ENCODE measurements at places on chromosomes 2 and 18. TPM values are rescaled to one million over a fixed set of nuclear protein-coding genes. Genes with fewer than 3 reads are reported as not detected.
A peak's percentile ranks its signal among the peaks of the same experiment; 100 is the strongest.

Gene MROH2A
- total RNA-seq, result not detected

Gene GAREM2
- 7.2 TPM for total RNA-seq

Gene CYP27A1
- not detected for total RNA-seq

Gene DES
- not detected for total RNA-seq

Gene TMEM185B
- total RNA-seq, result 19.9 TPM

Gene TUBB8B
- total RNA-seq, result not detected

Gene GALNT13
- total RNA-seq, result not detected

Gene CFAP65
- total RNA-seq, result not detected

Gene MDH1B
- total RNA-seq, result not detected

DNA sequence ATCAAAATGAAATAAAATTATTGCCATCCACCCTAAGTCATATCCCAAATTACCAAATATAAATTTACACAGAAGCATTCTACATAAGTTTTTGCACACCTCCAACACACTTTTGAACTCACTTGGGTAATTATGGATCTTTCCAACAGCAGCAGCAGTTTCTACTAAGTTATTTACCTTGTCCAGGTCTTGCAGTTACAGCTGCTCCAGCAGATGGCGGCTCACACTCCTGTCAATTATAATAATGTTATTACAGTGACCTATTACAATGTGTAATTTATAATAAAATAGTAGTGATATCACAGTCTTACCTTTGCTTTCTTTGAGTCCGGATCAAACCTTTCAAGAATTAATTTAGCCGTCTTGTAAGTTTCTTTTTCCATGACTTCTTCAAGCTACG, 37.9 kb downstream of the LNPK start:
- no peak for DNase-seq

DNA sequence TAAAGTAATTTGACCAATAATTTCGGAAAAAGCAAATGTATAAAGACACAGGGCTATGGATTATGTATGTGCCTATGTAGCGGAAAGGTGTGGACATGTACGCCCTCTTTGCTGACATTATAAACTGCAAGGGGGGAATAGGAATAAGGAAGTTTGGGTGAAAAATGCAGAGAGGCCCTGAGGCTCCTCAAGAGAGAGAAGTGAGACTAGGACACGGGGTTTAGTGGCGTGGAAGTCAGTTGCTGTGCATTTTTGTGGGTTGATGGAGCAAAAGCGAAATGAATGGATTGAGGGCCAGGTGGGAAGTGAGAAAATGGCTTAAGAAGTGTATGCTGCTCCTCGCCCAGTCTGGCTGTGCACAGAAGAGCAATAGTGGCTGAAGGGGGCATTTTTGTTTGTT, 96.2 kb upstream of the B3GNT7 start:
- no peak for DNase-seq

- no peak for DNase-seq
Observed at GRCh38 chr18:22691946-22692710, 241.0 kb upstream of the RBBP8 start.

DNA sequence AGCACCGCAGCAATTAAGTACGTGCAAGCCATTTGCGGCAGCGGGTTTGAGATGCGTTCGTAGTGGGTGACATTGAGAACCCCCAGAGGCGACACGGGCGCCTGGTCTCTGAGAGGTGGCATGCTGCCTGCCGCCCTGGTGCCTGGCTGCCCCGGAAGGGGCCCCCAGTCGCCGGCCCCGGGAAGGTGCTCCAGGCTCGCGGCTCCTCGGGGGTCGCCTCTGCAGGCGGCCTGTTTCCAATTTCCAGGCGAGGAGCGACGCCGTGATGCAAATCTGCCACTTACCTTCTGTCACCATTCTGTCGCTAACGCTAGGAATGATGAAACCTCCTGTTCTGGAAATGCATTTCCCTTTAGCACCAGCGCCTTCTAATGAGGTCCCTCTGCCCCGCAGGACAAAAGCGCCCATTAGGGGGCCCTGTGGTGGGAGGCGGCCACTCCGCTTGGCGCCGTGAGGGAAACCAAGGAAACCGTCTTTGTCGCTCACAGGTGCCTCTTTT, 13.0 kb downstream of the KIF5C start:
- no peak for DNase-seq

DNA sequence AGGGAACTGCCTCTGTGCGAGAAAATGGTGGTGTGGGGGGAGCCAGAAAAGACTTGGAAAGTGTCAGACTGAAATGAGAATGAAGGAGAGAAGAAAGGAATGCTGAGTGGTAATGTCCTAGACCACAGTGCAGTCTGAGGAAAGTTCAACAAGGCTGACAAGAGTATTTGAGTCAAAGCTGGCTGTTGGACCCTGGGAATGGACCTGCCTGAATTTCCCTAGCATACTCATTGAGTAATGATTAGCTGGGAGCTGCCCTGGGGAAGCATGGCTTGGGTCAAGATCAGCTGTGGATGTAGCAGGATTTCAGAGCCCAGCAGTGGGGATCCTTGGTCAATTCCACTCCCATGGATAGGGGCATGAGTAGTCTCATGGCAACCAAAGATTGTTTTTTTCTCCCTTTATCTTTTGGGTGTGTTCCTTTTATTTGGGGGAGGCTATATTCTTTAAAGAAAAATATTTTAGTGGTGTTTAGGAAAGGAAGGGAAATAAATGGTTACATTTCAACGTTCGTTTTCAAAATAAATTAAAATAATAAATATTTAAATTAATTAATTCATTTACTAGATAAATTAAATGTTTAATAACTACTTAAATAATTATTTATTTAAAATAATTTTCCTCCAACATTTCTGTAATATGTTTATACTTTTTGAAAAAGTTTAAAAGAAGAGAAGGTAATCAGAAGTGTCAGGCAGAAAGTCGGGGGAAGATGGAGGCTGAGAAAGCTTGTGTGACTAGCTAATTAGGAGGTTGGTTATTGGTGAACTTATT, 15.9 kb upstream of the LHCGR start:
- no peak for DNase-seq

DNA sequence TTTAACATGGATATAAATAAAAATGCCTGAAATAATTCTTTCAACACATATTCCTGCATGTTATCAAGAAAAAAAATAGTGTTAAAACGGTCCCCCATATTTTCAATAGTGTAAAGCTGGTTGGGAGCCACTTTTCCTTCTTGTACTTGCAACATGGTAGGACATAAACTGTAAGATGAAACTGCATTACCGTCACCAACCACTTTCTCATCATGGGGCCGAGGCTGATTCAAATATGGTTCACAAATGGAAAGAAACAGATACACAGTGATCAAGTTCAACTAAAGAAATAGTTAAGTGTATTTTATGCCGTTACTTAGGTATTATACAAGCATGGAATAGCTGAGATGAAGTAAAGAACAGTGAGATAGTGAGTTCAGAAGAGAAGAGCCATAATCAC, 360.7 kb downstream of the ZEB2 start:
- no peak for DNase-seq

DNA sequence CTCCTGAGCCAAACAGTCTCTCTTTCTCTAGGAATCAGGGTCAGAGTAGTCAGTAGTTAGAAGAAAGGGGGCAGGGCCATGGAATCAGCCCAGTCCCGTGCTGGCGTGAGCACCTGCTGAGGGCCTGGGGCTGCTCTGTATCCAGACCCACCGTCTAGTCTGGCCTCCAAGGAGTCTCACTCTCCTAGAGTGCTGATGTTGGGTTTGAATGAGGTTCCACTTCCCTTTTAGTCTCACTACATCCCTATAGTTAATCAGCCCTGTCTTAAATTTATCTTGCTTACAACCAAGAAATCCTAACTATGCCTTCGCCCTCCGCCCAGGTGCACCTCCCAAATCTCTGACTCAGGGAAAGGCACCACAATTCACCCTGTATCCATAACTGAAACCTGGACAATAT, 13.4 kb upstream of the KCTD1 start:
- DNase-seq, result no peak

DNA sequence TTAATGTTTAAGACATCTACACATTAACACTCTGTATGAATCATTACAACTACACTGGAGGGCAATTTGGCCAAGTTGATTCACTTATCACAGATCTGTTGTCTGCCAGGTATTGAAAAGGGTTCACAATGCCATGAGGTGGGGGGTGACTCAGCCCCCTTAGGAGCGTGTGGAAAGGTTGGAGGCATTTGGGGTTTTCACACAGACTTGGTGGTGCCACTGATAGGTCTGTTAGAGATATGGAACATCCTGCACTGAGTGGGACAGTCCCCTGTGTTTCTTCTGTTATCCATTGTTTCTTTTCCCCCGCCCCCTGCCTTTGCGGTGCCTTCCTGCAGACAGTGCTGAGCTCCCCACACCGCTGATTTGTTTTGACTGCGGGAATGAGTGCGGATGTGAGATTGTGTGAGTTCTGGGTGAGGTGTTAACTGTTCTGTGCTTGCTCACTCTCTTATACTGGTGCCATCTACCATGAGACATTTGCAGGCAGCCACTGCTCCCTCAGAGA, 9.3 kb upstream of the TSN start:
- peak; percentile 33 for DNase-seq

DNA sequence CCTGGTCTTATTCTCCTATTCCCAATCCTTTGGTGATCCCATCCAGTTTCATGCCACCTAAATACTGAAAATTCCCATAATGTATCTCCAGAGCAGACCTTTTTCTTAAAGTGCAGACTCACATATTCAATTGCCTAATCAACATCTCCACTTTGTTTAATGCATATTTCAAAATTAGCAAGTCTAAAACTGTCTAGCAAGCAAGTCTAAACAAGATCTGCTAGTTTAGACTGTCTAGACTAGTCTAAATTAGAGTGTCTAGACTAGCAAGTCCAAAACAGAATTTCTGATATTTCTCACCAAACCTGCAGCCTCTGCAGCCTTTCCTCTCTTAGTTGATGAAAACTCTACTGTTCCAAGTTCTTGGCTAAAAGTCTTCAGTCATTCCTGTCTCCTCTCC, 44.6 kb downstream of the THUMPD2 start:
- DNase-seq, result no peak

- peak; percentile 99 for DNase-seq
Observed at GRCh38 chr18:12990967-12991820, at the start of gene CEP192. Gene CEP192, plus strand, starts transcription at chr18:12991362. Its CDS starts 8,063 bp downstream, at chr18:12999425.

DNA sequence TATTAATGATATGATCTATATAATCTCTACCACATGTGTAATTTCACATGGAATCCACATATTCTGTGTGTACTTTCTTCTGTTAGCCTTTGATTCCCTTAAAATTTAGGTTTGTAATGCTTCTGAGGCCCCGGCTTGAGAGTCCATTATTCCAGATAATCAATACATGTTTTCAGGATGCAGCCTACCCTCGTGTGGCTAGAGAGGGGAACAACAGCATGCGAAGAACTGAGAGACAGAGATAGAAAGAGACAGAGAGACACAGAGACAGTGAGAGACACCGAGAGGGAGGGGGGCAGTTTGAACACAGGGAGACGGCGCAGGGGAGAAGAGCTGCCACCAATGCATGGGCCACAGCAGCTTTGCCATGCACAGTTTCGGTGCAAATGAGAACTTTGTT, 185.4 kb downstream of the SNTG2 start:
- no peak for DNase-seq

DNA sequence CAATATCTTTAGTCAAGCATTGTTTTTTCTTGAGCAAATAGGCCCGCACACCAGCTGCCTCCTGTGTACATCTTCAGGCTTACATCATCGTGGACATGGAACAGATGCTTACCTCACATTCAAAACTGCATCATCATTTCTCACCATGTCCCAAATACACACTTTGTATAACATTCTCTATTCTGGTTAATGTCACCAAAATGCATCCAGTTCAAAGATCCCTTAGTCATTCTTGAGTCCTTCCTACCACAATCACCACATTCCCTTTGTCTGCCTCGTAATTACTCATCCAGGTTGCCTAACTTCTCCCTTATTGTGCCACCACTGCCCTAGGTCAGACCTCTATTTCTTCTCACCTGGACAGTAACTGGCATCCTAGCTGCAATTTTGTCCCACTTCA, 373.7 kb upstream of the GALNT5 start:
- DNase-seq, result no peak

DNA sequence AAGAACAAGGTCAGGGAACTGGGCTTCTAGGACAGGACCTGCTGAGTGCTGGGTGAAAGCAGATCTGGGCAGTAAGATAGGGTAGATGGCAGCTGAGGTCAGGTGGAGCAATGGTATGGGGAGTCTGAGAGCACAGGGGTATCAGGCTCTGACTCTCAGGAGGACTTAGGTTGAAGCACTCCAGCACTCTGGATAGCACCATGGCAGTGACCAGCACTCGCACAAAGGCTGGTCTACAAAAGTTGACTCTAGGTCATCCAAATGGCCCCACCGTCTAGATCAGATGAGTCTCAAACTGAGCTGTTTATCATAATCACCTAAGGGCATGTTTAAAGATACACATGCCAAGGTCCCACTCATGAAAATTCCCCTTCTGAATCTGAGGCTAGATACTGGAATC, 60.1 kb downstream of the CDKL4 start:
- no peak for DNase-seq

GRCh38 chr18:39938676-39939608, 2016.1 kb upstream of the PIK3C3 start:
- no peak for DNase-seq

GRCh38 chr18:62324917-62325805, at the start of gene TNFRSF11A:
Gene TNFRSF11A, plus strand, starts transcription at chr18:62325310. Its CDS starts 43 bp downstream, at chr18:62325353.
- peak; percentile 47 for DNase-seq

DNA sequence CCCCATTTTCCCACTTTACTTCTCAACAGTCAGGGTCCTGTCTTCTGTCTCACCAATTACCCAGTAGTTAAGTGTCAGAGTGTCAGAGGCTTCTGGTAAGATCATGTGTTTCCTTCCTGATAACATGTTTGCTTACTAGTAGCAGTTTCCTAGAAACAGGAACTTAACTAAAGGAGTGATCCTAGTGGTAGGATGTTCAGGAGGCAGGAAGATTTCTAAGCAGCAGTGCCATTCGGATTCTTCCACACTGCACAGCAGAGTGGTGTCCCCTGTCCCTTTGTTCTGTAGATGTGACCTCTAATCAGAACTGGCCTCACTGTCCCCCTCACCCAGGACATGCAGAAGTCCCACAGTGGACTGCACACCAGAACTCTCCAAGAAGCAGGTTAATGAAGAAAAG, 221.8 kb upstream of the OSR1 start:
- no peak for DNase-seq

GRCh38 chr2:189047171-189047888, 73.2 kb downstream of the COL3A1 start:
- DNase-seq, result no peak

GRCh38 chr18:52353589-52353988, 13.6 kb downstream of the DCC start:
- DNase-seq, result no peak

GRCh38 chr2:121736140-121736461, 574 bp downstream of the NIFK start:
- no peak for DNase-seq

GRCh38 chr2:7020059-7020458, 102.8 kb downstream of the RNF144A start:
- DNase-seq, result no peak

Measured in natural killer cell (primary cell).